ENCODE measurements at places on chromosomes 2 and 18. TPM values are rescaled to one million over a fixed set of nuclear protein-coding genes. Genes with fewer than 3 reads are reported as not detected.

DNA sequence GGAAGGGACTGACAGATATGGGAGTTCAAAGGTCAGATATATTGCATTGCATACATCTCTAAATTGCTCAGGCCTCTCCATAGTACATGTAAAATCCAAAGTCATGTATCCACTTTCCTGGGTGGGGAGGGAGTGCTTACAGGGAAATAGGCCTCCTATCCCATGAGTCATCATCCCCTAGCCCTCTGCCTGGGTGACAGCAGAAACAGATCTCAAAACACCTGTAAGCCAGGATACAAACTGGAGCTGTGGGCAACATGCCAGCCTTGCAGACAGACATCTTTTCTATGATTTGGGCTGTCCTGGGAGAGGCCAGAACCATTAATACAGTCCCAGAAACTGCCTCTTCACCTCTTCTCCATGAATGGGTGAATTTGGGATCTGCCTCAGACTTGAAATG, 4.8 kb downstream of the ALK start:
- H3K4me1 ChIP-seq, result peaks cover 8% of the 10 kb centered on the region
- peaks cover 70% of the 10 kb centered on the region for H3K27me3 ChIP-seq
- H3K4me3 ChIP-seq, result no peak overlapping the region
- no peak overlapping the region for H3K27ac ChIP-seq
- DNase-seq, result no peak

- no peak for DNase-seq
- H3K27me3 ChIP-seq, result no peaks in the 10 kb centered on the region
- no peak overlapping the region for H3K4me3 ChIP-seq
- no peak overlapping the region for H3K27ac ChIP-seq
Measured at GRCh38 chr2:154374416-154374815, 324.1 kb upstream of the KCNJ3 start.

GRCh38 chr2:213147538-213147937, 3.9 kb downstream of the IKZF2 start:
- no peak overlapping the region for H3K4me3 ChIP-seq
- DNase-seq, result no peak
- H3K4me1 ChIP-seq, result peaks cover 17% of the 10 kb centered on the region
- H3K27ac ChIP-seq, result no peak overlapping the region

GRCh38 chr2:224971214-224971613, 71.1 kb downstream of the DOCK10 start:
- H3K4me1 ChIP-seq, result peaks cover 3% of the 10 kb centered on the region
- DNase-seq, result peak; percentile 63
- no peak overlapping the region for H3K4me3 ChIP-seq
- no peaks in the 10 kb centered on the region for H3K27me3 ChIP-seq

DNA sequence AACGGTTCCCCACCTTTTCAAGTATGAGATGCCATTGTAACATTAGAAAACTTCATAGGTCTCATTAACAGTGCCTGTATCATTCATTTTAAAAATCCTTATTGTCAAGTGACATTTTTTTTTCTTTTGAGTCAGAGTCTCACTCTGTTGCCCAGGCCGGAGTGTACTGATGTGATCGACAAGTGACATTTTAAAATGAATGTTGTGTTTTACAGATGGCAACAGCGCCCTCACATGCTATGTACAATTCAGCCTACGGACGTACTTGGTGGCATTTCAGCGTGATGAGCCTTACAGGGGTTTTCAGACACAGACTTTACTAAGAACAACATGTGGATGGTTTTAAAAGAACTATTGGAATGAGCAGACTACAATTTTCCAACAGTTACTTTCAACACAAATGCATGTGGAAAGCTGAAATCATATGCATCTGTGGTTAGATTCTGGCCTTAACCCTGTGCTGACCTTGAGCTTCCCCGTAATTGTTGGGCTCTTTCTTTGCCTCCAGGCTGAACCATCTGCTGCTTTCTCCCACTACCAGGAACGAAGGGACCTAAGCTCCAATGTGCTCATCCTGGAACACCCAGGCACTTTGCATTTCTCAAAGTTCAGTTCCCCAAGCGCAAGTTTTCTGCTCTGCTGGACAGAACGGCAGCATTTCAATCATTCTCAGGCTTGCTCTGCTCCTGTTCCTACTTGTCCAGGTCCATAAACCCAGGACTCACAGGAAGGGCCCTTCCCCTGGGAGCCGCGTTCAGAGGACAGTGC, 119.9 kb upstream of the NDUFV2 start:
- peaks cover 46% of the 10 kb centered on the region for H3K4me1 ChIP-seq
- no peak overlapping the region for H3K4me3 ChIP-seq
- no peaks in the 10 kb centered on the region for H3K36me3 ChIP-seq
- no peaks in the 10 kb centered on the region for H3K27me3 ChIP-seq
- peak; percentile 39 for DNase-seq

GRCh38 chr2:228681426-228681825, 499.9 kb upstream of the SPHKAP start:
- DNase-seq, result no peak
- H3K4me1 ChIP-seq, result no peaks in the 10 kb centered on the region
- H3K27ac ChIP-seq, result no peak overlapping the region
- H3K4me3 ChIP-seq, result no peak overlapping the region
- no peaks in the 10 kb centered on the region for H3K27me3 ChIP-seq
- no peaks in the 10 kb centered on the region for H3K36me3 ChIP-seq

DNA sequence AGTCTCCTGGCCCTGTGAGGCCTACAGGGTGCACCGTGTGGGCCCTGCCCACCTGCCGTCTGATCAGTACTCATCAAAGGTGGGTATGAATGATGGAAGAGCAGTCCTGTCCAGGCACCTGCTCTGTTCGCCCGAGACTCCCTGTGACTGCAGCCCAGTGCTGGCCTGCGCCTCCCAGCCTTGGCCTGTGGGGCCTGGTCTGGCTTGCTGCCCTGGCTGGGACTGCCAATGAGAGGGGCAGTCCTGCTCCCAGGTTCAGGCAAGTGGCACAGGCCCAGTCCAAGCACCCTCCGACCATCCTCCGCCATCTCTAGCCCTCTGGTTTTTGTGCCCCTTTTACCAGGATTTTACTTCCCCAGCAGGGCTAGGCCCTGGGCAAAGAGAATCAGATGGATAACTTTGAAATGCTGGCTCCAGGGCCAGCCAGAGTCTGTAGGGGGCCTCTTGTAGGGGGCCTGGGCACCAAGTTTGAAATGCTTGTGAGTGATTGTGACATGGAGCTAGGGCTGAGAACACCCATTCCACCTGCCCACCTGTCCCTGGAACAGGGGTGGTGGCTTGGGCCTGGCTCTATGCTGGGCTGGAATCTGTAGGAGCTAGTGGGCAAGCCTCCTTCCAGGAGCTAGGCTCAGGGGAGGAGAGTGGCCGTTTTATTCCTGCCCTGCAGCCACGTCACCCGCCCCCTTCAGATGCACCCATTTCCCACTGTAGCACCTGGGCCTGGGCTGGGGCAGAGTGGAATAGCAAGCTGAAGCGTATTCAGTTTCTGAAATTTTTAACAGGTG, 8.7 kb upstream of the HS6ST1 start:
- H3K36me3 ChIP-seq, result peaks cover 13% of the 10 kb centered on the region
- H3K27me3 ChIP-seq, result no peaks in the 10 kb centered on the region
- H3K27ac ChIP-seq, result no peak overlapping the region
- DNase-seq, result no peak
- peaks cover 10% of the 10 kb centered on the region for H3K4me1 ChIP-seq

- H3K27ac ChIP-seq, result no peak overlapping the region
- H3K36me3 ChIP-seq, result no peaks in the 10 kb centered on the region
- no peak for DNase-seq
Measured at GRCh38 chr2:235497096-235497495, 3.3 kb downstream of the AGAP1 start.

DNA sequence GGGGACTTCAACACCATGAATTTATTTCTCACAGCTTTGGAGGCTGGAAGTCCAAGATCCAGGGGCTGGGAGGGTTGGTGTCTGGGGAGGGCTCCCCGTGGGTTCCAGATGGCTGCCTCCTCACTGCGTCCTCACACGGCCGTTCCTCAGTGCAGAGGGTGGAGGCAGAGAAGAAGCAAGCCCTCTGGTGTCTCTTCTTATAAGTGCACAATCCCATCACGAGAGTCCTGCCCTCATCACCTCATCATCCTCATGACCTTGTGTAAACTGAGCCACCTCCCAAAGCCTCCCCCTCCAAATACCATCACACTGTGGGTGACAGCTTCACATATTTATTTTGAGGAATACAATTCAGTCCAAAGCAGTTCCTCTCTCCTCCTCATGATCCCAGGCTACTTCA, 26.3 kb downstream of the TMEM163 start:
- H3K4me1 ChIP-seq, result no peaks in the 10 kb centered on the region
- DNase-seq, result no peak
- H3K4me3 ChIP-seq, result no peak overlapping the region
- H3K36me3 ChIP-seq, result no peaks in the 10 kb centered on the region
- no peaks in the 10 kb centered on the region for H3K27me3 ChIP-seq

DNA sequence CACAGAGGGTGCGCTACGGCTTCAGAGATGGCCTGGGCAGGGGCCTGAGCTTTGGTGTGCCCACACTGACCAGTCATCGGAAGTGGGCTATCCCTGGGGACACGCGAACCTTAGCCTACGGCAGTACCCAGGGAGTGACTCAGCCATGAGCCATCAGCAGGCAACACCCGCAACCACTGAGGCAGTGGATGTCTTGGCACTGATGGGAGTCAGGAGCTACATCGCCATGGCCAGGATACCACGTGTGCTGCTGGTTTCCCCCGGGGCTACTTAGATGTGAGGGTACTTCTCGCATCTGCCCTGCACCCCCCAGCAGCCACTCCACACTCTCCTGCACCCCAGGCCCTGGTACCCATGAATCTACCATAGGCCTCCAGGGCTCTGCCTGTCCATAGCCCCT, 12.8 kb upstream of the HPCAL1 start:
- H3K36me3 ChIP-seq, result peaks cover 9% of the 10 kb centered on the region
- DNase-seq, result no peak
- no peak overlapping the region for H3K4me3 ChIP-seq
- H3K27ac ChIP-seq, result no peak overlapping the region
- peaks cover 7% of the 10 kb centered on the region for H3K4me1 ChIP-seq

GRCh38 chr2:20509770-20510490, 63.1 kb downstream of the RHOB start:
- H3K36me3 ChIP-seq, result peaks cover under 1% of the 10 kb centered on the region
- peak; percentile 69 for DNase-seq
- peaks cover 25% of the 10 kb centered on the region for H3K4me1 ChIP-seq
- H3K27me3 ChIP-seq, result peaks cover 3% of the 10 kb centered on the region
- no peak overlapping the region for H3K27ac ChIP-seq

GRCh38 chr2:31736695-31737454, 156.1 kb upstream of the SRD5A2 start:
- no peak overlapping the region for H3K4me3 ChIP-seq
- H3K36me3 ChIP-seq, result no peaks in the 10 kb centered on the region
- H3K4me1 ChIP-seq, result no peaks in the 10 kb centered on the region
- H3K27me3 ChIP-seq, result peaks cover 7% of the 10 kb centered on the region
- H3K27ac ChIP-seq, result no peak overlapping the region
- DNase-seq, result no peak

DNA sequence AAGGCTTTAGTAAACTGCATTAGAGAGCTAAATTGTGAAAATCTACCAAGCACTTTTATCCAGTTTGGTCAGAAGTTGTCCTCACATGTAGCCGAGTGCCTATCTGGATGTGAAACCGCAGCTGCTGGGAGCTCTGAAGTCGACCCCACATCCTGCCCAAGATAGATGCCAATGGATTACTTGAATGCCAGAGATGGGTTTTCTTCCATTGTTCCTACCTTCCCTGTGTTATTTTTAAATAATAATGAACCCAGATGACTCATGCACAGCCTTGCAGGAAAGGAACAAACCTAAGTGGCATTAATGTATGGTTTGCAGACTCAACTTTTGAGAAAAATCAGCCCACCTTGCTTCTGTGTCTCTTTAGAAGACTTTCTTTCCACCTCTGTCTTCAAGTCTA, 408.5 kb downstream of the FBXO15 start:
- H3K27ac ChIP-seq, result no peak overlapping the region
- H3K36me3 ChIP-seq, result no peaks in the 10 kb centered on the region
- no peak for DNase-seq
- no peak overlapping the region for H3K4me3 ChIP-seq
- peaks cover 29% of the 10 kb centered on the region for H3K4me1 ChIP-seq

Gene ADCYAP1
- not detected for total RNA-seq

Gene RNF152
- total RNA-seq, result 2.6 TPM

All from WTC11 (cell line).